ENCODE measurements at places on chromosomes 1 and 21. TPM values are rescaled to one million over a fixed set of nuclear protein-coding genes. Genes with fewer than 3 reads are reported as not detected.

The TMEM269 gene
- 0.44 TPM for total RNA-seq

The ZNF496 gene
- total RNA-seq = 46.9 TPM

The GJA8 gene
- 40.3 TPM for total RNA-seq

The BLACAT1 gene
- total RNA-seq = 8.4 TPM

The TNFRSF18 gene
- total RNA-seq = not detected

The IL24 gene
- total RNA-seq = not detected

The FCRL4 gene
- not detected for total RNA-seq

The TRIM46 gene
- total RNA-seq = 5.7 TPM

The HSD3B2 gene
- not detected for total RNA-seq

The OR2L13 gene
- total RNA-seq = 0.71 TPM

The OR6K3 gene
- not detected for total RNA-seq

The RHBDL2 gene
- total RNA-seq = 0.49 TPM

The CD1B gene
- not detected for total RNA-seq

The IGFN1 gene
- total RNA-seq = 1.2 TPM

The SRSF4 gene
- total RNA-seq = 78.6 TPM

The TP73 gene
- 1.5 TPM for total RNA-seq

The AGTRAP gene
- total RNA-seq = 22.7 TPM

The CCDC17 gene
- total RNA-seq = 0.93 TPM

The PTGFR gene
- 9.5 TPM for total RNA-seq

The ZFP69B gene
- total RNA-seq = 10.4 TPM

The TMEM125 gene
- total RNA-seq = 1.6 TPM

The FGR gene
- total RNA-seq = 3.7 TPM

The CFHR2 gene
- not detected for total RNA-seq

The CLDN17 gene
- not detected for total RNA-seq

The SPRR2A gene
- not detected for total RNA-seq

The INTS7 gene
- 28.9 TPM for total RNA-seq

The BARHL2 gene
- total RNA-seq = 2.8 TPM

The GNAT2 gene
- total RNA-seq = 21.8 TPM

The SUSD4 gene
- 12.1 TPM for total RNA-seq

The MRPS21 gene
- 32.3 TPM for total RNA-seq

The MIXL1 gene
- not detected for total RNA-seq

The LMOD1 gene
- 23.3 TPM for total RNA-seq

The LCE2B gene
- total RNA-seq = not detected

The FMO2 gene
- 5.7 TPM for total RNA-seq

The RPTN gene
- total RNA-seq = not detected

The GPR157 gene
- 2.5 TPM for total RNA-seq

The HFM1 gene
- total RNA-seq = 32.1 TPM

The UBE2U gene
- 0.33 TPM for total RNA-seq

The UBXN10 gene
- total RNA-seq = 3.4 TPM

The IL12RB2 gene
- total RNA-seq = 1.1 TPM

The SMPDL3B gene
- total RNA-seq = 3.0 TPM

The KRTAP13-4 gene
- total RNA-seq = not detected

The FAM43B gene
- total RNA-seq = 2.0 TPM

The LAX1 gene
- 0.38 TPM for total RNA-seq

The L1TD1 gene
- 1.1 TPM for total RNA-seq

The TAGLN2 gene
- total RNA-seq = 113 TPM

The APCS gene
- not detected for total RNA-seq

The CCDC27 gene
- not detected for total RNA-seq
